ENCODE measurements at places on chromosomes 5 and 9.

GRCh38 chr5:73367650-73368049, 80.9 kb downstream of the FOXD1 start:
- DNase-seq = no peak

GRCh38 chr9:96344458-96345180, 38.9 kb downstream of the SLC35D2 start:
- no peak for DNase-seq

DNA sequence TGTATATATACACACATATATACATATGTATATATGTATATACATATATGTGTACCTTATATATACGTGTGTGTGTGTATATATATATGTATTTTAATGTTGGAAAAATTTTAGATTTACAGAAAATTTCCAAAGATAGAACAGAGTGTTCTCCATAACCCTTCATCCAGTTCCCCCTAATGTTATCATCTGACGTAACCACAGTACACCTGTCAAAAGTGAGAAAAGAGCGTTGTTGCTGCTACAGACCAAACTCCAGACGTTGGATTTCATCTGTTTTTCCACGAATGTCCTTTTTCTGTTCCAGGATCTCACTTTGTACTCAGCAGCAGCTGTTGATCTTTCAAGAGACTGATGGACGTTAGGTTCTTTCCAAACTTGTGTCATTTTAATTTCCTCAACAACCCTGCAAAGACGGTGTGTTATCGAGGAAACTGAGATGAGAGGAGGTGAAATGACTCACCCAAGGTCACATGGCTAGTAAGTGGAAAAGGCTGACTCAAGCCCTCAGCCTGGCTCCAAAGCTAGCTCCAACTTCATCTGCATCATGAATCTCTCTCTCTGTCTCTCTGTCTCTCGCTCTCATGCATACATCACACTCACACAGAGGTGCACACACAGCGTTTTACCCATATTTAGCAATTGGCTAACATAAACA, 17.0 kb upstream of the NTNG2 start:
- DNase-seq = no peak

DNA sequence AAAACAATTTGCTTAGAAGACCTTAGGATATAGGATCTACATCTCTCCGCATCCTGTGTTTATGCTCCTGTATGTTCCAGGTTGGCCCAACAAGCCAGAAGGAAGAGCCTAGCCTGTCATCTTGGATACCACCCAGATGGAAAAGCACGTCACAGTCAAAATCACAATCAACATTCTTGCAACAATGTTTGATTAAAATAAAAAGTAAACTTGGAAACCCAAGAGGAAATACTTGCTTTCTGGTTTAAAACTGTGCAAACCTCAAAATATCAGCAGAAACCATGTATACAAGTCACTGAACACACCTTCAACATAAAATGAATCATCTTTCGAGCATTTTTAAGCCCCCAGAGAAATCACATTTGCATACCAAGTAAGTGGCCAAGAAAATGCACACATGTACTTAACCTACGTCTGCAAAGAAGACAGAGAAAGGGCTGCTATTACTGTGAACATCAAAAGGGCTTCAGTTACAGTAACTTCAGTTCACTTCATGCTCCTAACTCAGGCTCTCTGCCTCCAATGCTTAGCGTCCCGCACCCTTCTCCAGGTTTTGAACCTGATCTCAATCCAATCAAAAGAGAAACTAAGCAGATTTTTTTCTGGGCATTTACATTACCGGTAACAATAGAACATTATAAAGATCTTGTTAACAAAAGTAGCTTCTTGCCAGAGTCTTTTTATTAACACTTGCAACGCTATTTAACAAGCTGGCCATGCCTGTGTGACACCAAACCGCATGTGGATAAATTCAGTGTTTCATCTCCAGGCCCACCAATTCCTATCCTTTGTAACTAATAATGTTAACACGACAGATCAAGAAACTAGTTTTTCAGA, 1.3 kb downstream of the ENC1 start:
- no peak for DNase-seq

DNA sequence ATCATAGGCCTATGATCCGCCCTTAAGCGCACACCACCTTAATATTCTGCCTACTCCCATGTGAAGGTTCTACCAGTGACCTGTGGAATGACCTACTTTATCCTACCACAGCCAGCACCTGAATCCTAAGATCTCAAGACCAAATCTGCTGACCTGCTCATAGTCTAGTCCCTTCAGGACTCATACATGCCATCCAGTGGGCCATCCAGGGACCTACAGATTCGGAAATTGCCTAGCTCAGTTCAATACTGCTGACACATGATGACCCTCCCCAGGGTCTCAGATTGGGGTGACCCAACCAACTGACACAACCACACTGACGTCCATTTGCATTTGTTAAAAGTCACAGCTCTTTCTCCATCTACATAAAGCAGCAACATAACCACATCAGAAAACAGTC, 443.8 kb upstream of the ST8SIA4 start:
- DNase-seq = no peak

- DNase-seq = no peak
Observed at GRCh38 chr5:10857338-10857733, 96.3 kb upstream of the DAP start.

- DNase-seq = no peak
Observed at GRCh38 chr5:137989419-137989818, 43.5 kb downstream of the FAM13B start.

- DNase-seq = no peak
Observed at GRCh38 chr5:10233505-10233904, 16.2 kb downstream of the ATPSCKMT start.

DNA sequence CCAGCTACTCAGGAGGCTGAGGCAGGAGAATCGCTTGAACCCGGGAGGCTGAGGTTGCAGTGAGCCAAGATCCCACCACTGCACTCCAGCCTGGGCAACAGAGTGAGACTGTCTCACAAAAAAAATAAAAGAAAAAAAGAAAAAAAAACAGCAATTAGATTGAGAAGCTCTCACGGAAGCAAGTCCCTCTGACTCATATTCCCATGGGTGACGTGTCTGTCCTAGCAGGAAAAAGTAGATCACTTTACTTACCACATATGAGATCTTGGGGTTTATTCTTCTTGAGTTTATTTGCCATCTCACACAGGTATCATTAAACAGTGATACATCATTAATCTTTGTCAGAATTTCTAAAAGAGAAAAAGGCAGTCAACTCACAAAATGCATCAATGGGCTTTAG, 62.6 kb downstream of the SUSD1 start:
- DNase-seq = no peak

DNA sequence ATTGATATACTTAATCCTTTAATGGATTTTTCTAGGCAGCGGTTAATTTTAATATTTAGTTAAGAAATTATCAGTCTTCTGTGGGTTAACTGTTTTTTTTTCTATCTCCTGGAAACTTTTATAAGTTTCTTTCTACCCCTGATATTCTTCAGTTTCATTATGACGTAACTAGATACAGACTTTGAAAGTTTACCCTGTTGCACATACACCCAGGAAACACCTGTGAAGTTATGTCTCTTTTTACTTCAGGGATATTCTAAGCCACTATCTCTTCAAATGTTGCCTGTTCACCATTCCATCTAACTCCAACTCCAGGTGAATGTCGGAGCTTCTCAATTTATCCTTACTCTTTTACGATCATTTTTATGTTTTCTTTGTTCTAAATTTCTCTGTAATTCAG, 329.0 kb downstream of the ICE1 start:
- DNase-seq = no peak

- no peak for DNase-seq
Observed at GRCh38 chr5:173290477-173291131, 37.6 kb downstream of the STC2 start.

- DNase-seq = no peak
Observed at GRCh38 chr9:130445268-130445983, 665 bp downstream of the ASS1 start.

GRCh38 chr9:68496356-68496755, 44.3 kb downstream of the TMEM252 start:
- DNase-seq = no peak

- DNase-seq = no peak
Observed at GRCh38 chr5:77563475-77563874, 71.4 kb upstream of the WDR41 start.

DNA sequence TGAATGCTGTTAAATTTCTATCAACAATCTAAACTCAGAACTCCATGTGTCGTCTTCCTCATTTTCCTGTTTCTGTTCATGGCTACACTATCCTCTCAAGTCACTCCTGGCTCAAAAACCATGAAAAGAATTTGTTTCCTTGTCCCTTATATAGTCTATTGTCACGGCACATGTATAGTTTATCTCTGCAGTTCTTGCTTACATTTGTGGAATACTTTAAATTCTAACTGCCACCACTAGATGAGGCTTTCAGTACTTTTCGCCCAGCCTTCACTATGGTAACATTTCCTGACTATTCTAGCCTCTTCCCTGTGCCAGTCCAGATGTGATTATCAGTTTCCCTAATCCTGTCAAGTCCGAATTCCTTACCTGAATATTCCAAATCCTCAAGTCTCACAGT, 34.6 kb downstream of the PKD2L2 start:
- DNase-seq = no peak

- no peak for DNase-seq
Observed at GRCh38 chr5:139369181-139369580, 13.9 kb downstream of the SLC23A1 start.

DNA sequence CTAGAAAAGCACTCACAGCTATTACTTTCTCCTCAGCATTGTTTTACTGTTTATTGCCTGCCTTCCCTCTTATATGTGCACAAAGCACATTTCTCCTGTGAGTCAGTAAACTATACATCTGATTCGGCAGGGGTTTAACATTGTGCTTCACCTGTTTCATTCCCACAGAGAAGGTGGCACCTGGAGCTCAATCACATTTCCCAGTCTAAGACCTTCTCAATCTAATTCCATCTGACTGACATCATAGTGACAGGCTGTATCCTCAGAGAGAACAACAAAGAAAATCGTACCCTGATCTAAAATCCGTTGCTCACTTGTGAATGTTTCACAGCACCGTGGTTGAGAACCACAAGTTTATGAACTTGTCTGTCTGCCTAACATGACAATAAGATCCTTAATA, 92.4 kb upstream of the CAST start:
- DNase-seq = no peak

DNA sequence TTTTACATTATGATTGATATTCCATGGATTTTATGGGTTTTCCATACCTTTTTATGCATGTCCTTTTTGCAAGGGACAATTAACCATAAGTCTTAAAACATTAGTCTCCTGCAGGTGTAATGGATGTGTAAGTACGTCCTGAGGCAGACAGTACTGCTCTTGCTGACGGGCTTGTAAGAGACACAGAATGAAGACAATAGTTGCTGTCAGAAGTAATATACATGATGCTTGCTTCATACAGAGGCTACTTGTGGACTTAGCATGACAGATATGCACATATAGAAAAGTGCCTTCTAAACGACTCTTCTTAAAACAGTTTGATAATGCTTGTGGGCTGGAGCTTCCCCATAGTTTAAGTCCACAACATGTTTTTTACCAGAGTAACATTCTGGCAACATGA, 182.7 kb downstream of the SPATA31D1 start:
- DNase-seq = no peak

- no peak for DNase-seq
Observed at GRCh38 chr9:93884808-93885207, 70.3 kb downstream of the BARX1 start.

DNA sequence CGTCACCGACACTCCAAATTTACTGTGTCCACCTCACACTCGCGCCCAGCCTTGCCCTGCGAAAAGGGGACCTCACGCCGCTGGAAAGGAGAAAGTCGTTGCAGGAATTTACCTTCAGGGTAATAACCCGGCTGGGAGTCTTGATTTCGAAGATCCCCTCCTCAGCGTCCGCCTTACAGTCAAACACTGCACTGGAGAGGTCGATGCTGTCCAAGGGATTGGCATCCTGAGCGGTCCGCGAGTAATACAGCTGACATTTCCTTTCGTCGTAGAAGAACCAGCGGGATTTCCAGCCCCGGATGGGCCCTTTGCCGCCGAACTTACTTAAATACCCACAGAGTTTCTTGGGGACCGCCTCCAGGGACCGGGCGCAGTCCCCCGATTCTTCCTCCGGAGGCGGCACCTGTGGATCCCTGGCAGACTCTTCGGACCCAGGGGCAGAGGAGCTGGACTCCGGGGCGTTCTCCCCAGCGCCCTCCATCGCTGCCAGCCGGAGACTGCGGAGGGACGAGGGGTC, 330 bp downstream of the TBC1D2 start:
- DNase-seq = no peak

DNA sequence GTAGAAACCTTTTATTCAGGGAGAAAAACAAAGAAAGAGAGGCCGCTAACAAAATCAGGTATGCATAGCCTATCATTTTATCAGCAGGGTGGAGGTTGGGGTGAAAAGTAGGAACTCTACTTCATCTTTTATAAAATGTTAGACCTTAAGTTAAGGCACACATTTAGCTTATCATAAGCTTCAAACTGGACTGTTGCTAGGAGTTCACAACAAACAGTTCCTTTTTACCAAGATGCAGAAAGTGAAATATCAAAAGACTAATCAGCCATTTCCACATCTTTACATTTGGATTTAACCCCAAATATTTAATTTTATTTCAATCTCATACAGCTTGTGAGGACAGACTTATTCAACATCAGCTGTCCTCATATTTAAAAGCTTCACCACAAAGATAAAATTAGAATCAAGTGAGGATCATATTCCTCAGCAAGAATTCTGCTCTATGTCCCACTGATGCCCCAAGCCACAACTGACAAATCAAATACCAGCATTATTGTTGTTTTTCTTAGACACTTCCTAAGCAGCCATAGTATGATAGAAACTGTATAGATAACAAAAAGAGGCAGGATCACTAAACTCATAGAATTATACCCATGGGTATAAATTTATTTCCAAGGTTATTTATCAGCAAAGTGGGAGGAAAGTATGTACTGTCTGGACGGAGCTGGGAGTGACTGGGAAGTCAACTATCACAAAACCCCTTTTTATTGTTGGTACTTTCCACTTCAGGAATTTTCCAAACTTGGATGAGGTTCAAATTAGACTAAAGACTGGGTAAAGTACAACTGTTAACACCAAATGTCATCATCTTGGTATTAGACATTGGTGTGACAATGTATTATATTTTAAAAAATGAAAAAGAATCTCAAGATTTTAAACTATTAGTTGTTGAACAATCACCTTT, 29.9 kb upstream of the MYOT start:
- no peak for DNase-seq

DNA sequence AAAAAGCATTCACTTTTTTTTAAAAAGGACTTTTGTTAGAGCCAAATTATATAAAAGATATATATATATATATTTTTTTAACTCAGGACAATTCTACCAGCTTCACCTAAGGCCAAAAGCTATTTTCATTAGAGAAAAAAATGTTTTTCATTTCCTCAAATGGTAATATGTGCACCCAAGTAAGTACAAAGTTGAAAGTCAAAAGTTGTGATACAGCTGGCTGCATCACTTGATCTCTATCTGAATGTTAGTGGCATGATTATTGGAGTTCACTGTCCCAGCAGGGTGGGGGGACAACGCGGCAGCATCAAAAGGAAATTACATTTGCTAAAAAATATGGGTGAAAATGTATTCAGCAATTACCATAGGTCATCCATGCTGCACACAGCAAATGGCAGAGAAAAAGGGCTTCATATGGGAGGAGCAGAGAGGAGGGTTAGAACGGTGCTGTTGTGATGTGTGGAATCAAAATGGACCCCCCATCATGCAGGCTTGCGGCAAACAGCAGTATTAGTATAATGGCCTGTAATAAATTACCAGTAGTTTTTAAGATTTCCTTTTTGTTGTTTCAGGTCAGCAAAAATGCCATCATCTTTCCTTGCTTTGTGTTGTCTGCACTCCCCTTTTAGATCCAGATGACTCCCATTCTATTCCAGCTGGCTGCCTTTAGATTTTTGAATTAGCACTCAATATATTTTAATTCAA, 253.7 kb downstream of the MAT2B start:
- no peak for DNase-seq

All from stimulated activated CD4-positive, alpha-beta T cell treated with anti-CD3 and anti-CD28 coated beads, Interleukin-1b, Interleukin-23, amount 100 ng/mL, for 1 hour (primary cell).